Effector memory CD8-positive, alpha-beta T cell (primary cell): ENCODE measurements at places on chromosomes 4 and X.

DNA sequence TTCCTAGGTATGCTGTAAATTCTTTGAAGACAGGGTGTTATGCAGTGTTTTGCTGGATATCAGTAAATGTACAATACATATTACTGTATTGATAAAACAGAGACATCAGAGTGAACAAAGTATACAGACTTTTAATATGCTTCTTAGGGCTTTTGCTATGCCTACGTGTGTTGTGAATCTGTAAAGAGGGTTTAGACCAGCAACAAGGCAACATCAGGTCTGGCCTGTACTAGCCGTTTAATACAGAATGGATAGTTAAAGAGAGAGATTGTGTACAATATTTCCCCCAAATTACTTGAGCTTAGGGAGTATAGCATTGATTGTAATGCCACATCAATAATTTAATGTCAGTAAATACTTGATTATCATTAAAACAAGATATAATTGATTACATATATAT lies 75.2 kb downstream of the PAQR3 start:
- H3K36me3 ChIP-seq: peaks cover 12% of the 10 kb centered on the region
- H3K27ac ChIP-seq: no peak overlapping the region
- no peaks in the 10 kb centered on the region for H3K27me3 ChIP-seq

DNA sequence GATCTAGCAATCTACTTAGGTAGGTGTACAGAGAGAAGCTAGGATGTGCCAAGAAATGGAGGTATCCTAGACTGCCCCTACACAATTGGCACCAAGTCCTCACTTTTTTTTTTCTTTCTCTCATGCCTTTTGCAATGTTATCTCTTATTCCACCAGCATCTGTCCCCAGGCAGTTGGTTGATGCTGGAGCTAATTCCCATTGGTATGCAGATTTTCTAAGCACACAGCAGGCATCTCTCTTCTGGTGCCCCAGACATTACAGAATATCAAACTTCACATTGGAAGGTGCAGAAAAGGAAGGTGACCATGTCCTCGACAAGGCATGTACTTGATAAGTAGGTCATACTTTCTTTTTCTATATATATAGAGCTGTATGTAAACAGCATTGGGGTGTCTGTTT lies 21.6 kb downstream of the LUZP4 start:
- H3K27me3 ChIP-seq: no peaks in the 10 kb centered on the region
- no peak overlapping the region for H3K4me3 ChIP-seq
- H3K4me1 ChIP-seq: no peaks in the 10 kb centered on the region
- no peak for DNase-seq

GRCh38 chr4:184423003-184423686 lies 51.2 kb downstream of the IRF2 start:
- no peaks in the 10 kb centered on the region for H3K27me3 ChIP-seq
- H3K4me1 ChIP-seq: peaks cover 60% of the 10 kb centered on the region
- H3K4me3 ChIP-seq: no peak overlapping the region
- peak overlapping the region; percentile 84 for H3K27ac ChIP-seq
- DNase-seq: no peak

GRCh38 chrX:111270339-111270738 lies at the start of gene CAPN6:
Gene CAPN6 (minus strand): TSS chrX:111270483. CDS start chrX:111263936, 6,547 bp downstream.
- no peaks in the 10 kb centered on the region for H3K36me3 ChIP-seq
- H3K27me3 ChIP-seq: peaks cover 31% of the 10 kb centered on the region
- no peak within 1 kb of the TSS for H3K4me3 ChIP-seq

GRCh38 chrX:154026136-154027021 lies 6.7 kb upstream of the IRAK1 start:
- H3K27ac ChIP-seq: no peak overlapping the region
- H3K4me1 ChIP-seq: peaks cover 7% of the 10 kb centered on the region
- no peak for DNase-seq
- H3K27me3 ChIP-seq: no peaks in the 10 kb centered on the region
- peaks cover 38% of the 10 kb centered on the region for H3K36me3 ChIP-seq

DNA sequence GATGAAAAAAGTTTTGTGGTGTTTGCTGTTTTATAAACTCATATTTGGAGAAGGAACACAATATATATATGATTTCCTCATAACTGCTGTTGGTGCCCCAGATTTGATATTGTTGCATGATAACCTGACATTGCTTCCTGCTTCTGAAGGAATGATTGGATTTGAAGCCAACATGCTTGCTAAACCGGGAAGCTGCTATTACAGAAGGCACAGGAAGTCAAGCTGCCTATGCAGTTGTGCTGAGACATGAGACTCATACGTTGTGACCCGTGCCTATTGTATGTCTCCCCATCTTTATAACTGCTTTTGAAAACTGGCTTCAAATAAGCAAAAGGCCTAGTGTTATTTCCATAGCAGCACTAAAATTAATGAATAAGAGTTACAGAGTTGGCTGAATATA lies 32.9 kb downstream of the GAB1 start:
- H3K4me1 ChIP-seq: no peaks in the 10 kb centered on the region
- no peaks in the 10 kb centered on the region for H3K36me3 ChIP-seq
- no peak overlapping the region for H3K27ac ChIP-seq
- no peak overlapping the region for H3K4me3 ChIP-seq
- DNase-seq: no peak
- peaks cover under 1% of the 10 kb centered on the region for H3K27me3 ChIP-seq
